ENCODE measurements at places on chromosomes 11 and 22.

DNA sequence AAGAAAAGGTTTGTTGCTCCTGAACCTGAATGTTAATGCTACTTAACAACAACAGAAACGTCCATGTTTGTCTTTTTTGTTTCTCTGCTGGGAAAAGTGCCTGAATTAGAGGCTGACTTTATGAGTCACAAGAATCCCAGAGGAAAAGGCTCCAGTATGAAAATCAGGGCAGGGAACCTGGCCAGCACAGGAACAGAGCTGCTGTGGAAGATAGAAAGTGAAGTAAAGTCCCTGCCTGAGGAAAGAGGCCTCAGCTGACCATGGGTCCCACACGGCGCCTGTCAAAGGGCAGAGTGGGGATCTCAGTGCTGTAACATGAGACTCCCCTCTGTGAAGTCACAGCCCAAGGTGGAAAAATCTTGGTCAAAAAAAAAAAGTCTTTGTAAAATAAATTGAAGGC is 632.3 kb upstream of the CCDC90B start:
- no peak for DNase-seq

DNA sequence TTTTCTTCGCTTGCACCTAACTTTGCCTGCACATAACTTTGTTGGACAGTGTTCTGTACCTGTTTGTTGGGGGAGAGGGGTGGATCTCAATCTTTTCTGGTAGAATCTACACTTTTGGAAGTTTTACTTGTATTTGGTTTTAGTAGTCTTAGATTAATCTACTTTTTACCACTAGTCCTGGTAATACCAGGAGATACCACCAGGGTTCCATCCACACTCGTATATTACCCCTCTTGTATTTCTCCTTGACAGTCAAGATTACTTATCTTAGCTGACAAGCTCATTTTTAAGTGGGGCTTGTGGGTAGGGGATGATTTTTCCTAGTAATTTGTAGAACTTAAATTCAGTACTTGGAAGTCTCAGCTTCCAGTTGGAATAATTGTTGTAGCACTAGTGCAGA is 37.3 kb upstream of the TECTA start:
- DNase-seq = no peak

GRCh38 chr22:23842599-23842998 is 3.8 kb upstream of the DERL3 start:
- no peak for DNase-seq

- no peak for DNase-seq
These were observed 4.2 kb downstream of the RAB3IL1 start for GRCh38 chr11:61912991-61913698.

- DNase-seq = no peak
These were observed at the start of gene MLC1 for GRCh38 chr22:50085211-50085972. Gene MLC1 (minus strand): TSS chr22:50085426. CDS start chr22:50084902, 524 bp downstream.

- peak; percentile 75 for DNase-seq
These were observed 16.7 kb downstream of the STARD10 start for GRCh38 chr11:72776844-72777754.

DNA sequence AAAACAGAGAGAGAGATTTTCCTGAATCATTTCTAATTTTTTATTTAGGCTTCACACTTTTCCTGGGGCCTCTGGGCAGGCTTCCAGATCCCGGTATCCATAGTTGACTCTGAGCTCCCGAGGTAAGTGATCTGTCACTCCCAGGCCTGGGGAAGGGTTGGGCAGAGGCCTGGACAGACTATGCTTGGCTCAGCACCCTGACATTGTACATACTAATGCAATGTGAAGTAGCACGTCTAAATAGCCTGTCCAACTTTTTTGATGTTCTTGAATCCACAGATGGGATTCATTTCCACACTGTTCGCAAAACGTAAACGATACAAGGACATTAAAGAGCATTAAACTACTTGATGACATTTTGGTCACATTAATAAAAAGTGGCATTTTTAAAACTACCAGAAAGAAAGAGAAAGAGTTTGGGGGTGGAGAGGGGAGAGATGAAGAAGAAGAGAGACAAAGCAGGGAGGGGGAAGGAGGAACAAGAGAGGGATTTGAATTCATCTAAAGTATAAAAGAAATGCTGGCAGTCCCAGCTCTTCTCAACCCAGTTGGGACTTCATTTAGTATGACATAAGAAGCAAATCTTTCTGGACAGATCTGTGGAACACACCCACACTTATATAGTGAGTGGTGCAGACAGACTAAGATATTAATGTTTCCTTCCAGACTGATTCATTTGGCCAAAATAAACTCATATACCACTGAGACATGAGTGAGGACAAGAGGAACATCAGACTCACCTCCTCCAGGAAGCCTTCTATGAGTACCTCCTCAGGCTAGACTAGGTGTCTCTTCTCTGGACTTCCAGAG is 514.2 kb downstream of the SOX6 start:
- DNase-seq = no peak

GRCh38 chr11:118219732-118220131 is 5.1 kb downstream of the JAML start:
- no peak for DNase-seq

DNA sequence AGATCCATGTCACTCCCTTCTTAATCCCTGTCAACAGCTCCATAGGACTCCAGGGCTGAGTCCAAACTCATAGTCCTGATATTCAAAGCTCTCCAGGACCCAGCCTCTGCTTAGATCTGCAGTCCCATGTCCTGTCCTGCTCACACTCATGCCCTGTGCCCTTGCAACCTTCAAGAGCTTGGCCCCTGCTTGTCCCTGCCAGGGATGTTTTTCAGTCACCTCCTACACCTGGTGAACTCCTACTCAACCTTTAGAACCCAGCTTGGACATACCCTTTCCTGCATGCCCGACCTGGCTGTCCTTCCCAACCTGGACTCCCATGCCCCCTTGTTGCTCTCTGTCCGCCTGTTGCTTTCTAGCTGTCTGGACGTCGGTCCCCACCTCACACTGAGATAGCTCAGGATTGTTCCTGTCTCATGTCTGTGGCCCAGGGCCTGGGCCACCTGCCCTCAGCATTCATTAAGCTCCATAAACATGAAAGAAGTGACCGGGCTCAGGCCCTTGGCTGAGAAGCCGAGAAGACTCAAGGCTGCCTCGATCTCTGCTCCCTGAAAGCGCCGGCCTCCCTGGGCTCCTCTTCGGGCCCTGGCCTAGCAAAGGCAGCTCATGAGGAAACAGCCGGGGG is 48.8 kb upstream of the RTL6 start:
- DNase-seq = no peak

DNA sequence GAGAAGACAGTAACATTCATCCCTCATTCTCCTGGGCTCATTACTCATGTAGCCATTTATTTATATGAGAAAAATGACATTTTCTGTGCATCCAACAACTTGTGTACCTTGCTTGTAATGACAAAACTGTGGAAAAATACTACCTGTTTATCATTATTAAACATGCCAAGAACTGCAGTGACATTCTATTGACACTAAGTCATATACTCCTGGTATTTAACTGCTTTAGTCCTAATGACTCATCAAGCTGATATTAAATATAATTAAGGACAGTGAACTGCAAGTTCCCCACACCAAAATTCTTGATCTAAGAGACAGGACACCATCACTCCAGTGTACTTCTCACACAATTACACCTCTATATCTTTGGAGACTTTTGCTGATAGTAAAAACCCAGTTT is 1328.7 kb upstream of the RAG2 start:
- no peak for DNase-seq

DNA sequence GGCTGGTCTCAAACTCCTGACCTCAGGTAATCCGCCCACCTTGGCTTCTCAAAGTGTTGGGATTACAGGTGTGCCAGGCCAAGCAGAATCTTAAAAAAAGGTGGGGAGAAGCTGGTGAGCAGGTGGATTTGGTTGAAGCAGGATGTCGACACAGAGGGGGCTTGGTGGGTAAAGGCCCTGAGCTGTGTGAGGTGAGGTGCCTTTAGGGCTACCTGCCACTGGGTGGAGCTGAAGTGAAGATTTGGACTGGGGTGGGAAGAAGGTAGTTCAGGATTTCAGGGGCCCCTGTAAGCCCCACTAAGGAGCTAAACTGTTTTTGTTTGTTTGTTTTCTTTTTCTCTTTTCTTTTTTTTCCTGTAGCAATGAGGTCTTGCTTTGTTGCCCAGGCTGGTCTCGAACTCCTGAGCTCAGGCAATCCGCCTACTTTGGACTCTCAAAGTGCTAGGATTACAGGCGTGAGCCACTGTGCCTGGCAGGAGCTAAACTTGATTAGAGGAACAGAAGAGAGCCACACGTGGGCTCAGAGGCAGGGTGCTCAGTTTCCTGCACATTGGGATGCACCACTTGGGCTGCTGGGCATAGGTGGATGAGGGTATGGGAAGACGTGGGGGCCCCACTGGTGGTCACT is 6.0 kb downstream of the P2RX6 start:
- no peak for DNase-seq

DNA sequence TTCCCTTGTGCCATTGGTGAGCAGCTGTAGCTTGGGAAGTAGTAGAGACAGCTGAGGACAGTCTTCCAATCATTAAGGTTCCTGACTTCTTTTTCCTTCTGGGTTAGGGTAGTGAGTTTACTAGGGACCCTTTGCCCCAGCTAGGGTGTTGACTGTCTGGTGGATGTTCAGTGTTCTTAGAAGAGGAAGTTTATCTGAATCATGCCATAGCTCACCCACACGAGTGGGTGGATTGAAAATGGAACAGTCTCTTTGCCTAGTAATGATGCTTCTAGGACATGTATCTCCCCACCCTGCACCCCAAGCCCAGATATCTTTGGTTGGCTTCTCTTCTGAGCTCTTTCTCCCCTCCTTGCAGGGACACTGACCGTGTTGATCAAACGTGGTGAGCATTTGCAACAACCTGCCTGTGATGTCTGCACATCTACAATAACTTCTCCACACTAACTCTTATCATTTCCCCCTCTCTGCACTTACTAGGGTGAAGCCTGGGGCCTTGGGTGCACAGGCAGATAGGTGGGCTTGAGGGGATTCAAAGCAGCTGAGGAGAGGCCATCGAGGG is 57.1 kb upstream of the HORMAD2 start:
- DNase-seq = no peak

GRCh38 chr11:128349650-128350299 is 237.6 kb downstream of the ETS1 start:
- DNase-seq = no peak

DNA sequence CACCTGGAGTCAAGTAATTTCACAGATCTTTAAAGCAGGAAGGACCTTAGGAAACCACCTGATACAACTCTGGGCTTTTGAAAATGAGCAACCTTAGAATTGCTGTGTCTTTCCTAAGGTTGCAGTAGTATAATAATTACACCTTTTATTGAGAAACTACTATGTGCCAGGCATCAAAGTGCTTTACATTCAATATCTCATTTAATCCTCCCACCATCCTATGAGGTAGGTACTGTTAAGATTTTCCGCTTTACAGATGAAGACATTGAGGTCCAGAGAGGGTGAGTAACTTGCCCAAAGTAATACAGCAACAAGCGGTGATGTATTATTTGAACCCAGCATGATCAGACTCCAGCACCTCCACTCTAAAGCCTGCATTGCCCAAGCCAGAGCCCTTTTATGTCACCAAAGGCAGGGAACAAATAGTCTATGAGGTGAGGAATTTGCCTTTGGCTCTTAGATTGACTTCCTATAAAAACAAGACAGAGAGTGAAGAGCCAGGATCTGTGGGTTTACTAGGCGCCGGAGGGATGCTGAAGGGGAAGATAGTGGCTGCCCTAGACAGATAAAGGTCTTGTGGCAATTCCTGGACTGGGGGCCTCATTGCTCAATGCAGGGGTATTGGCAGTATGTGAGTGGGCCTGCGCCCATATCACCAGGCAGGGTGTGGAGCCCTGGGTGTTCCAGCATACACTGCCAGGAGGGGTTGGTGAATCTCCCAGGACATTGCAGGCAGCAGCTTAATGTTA is 157.1 kb downstream of the FBXO7 start:
- DNase-seq = no peak

- no peak for DNase-seq
These were observed 21.0 kb upstream of the WNT7B start for GRCh38 chr22:45997777-45998637.

- DNase-seq = no peak
These were observed 97.1 kb upstream of the SYT13 start for GRCh38 chr11:45383224-45383623.

GRCh38 chr11:1511937-1512496 is 25.4 kb upstream of the MOB2 start:
- no peak for DNase-seq

DNA sequence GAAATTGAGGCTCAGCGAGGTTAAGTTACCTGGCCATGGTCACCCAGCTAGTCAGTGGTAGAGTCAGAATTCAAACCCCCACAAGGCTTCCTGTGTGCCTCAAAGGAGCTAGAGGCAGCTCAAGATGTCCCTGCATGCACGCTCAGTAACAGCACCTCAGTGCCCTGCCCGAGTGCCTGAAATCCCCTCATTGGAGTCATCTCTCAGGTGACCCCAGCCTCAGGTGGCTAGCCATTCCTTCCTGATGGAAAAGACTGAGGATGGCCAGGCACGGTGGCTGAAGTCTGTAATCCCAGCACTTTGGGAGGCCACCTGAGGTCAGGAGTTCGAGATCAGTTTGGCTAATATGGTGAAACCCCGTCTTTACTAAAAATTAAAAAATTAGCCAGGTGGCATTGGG is 36.9 kb downstream of the LIF start:
- no peak for DNase-seq

Measured in PC-9 (cell line).